CD14-positive monocyte (primary cell): ENCODE measurements at places on chromosomes 11 and 22.

- DNase-seq = no peak
Observed at GRCh38 chr11:62726156-62726914, 922 bp downstream of the HNRNPUL2 start.

GRCh38 chr11:44611687-44612434 is 46.4 kb downstream of the CD82 start:
- no peak for DNase-seq

DNA sequence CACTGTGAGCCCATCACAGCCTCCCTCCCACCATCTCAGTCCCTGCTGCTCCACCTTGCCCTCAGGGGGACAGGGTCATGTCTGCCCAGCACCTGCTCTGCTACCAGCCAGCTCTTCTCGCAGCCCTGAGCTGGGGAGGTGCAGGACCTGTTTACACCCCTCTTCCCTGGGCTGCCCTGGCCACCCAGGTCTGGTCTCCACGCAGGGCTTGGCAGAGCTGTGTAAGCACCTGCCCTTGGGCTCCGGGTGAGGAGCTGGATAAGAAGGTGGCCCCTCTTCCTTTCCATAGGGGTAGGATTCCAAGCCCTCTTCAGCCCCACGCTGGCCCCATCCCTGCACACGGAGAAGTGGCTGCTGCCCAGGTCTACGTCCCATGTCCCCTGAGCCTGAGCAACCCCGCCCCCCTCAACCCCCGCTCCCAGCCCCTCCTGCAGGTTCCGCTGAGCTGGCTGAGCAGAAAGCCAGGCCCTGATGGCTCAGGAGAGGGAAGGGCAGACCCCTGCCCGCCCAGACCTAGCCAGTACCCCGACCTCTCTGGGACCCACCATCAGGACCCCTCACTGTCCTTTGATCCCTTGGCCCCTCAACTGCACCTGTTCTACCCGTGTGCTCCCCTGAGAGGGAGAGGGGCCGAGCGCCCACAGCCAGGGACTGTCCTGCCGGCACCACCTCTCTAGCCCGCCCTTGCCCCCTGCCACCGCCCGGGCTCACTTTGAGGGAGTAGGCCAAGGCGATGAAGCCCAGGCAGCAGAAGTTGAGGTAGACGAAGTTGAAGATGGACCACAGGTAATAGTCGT is 3.2 kb downstream of the IFITM10 start:
- no peak for DNase-seq

GRCh38 chr11:304915-305843 is 2.4 kb upstream of the IFITM2 start:
- DNase-seq = no peak

- no peak for DNase-seq
Observed at GRCh38 chr22:50470491-50470890, 4.3 kb downstream of the SBF1 start.
